ENCODE measurements at places on chromosomes 5 and 9.

GRCh38 chr9:130137641-130138081 is 34.5 kb upstream of the NCS1 start:
- no peak for DNase-seq

GRCh38 chr9:26243726-26244125 is 565.5 kb upstream of the TUSC1 start:
- no peak for DNase-seq

DNA sequence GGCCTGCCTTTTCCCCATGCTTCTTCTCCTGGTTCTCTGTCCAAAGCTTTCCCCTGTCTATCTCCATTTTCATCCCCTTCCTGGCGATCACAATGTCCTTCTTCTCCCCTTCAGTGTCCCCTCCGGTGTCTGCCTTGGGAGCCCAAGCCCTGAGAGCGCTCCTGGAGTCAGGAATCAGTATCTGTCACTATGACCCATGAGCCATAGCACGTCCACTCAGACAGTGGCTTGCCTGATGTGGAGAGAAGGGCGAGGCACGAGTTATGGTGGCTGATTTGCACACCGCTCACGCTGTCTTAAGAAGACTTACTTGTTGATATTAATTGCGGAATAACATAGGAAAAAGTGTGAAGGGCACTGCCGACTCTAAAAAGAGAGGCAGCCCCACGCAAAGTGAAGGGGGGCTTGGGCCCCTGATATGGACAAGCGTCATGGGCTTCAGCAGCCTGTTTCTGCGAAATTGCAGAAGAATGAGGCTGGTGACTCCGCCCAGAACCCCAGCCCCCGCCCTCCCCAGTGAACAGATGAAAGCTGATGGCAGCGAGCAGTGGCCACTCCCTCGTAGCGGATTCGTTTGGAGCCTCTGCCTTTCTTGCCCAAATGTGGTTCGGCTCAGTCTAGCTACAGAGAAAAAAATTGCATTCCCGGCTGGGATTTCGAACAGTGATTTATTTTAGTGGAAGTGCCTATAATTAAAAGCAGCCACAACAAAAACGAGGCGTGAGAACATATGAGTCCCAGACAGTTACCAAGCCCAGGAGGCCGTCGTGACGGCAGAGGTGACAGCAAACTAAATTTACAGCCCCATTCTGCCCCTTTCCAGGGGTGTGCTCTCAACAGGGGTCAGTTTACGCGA is 149.8 kb downstream of the ICE1 start:
- DNase-seq, result no peak

DNA sequence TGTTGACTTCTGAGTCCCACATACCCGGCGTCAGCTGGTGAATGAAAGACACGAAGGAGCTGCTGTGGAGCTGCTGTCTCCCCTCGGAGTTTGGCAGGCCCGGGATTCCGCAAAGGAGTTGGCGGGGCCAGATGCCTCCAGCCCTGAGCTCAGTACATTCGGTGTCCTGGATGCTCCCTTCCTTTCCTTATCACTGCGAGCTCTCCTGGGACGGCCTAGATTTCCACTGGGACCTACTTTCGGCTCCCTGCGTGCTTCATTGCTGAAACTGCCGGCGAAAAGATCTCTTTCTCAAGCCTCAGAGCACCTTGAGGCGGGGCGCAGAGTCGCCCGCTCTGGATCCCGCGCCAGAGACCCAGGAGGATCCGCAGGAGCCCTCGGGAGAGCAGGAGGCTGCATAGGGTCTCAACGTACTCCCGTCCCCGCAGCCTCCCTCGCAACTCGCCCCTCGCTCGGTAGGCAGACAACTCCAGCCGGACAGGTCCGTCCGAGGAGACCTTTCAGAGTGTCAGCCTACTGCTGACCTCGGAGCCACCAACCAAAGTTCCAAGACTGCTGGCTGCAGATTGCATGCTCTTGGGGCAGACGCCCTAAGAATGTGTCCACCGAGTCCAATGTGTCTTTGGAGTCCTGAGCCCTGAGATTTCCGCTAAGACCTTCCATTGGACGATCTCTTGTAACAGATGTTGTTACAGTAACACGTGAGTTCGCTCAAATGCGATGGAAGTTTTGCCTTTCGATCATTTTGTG is 6.1 kb downstream of the ANXA2R start:
- DNase-seq, result no peak

GRCh38 chr5:131758520-131758900 is 38.3 kb downstream of the FNIP1 start:
- no peak for DNase-seq

DNA sequence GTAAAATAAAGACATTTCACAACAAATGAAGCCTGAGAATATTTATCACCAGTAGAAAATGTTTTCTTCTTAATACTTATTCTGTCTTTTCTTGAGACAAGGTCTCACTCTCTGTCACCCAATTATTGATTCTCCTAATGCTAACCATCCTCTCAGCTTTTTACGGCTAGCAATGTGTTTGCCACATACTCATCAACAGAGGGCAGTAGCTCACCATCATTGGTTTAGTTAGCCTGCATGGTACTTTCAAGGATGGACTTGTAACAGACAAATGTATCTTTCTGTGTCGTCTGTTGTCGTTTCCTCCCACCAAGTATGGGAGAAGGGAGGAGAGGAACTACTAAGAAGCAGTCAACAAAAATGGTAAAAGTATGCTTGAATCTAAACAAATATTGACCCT is 5.9 kb upstream of the ACO1 start:
- no peak for DNase-seq

- DNase-seq, result no peak
These were observed 381.2 kb upstream of the PDE4D start for GRCh38 chr5:60274747-60275146.

DNA sequence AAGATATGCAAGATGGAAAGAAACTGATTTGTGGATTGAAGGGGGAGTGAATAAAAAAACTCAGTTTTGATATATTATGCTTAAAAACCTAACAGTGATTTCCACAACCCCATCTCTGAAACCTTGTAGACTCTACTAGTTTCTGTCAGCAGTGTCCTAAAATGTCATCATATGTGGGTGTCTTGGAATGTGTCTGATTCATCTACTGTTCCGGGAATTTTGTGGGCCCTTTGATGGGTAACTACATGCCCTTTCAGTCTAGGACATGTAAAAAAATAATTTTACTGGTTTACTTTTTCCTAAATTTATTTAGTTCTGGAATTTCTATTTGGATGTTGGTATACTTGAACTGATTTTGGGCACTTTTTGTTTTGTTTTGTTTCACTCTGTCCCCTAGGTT is 118.9 kb upstream of the NMUR2 start:
- DNase-seq, result no peak

GRCh38 chr9:88775037-88775471 is 216.2 kb upstream of the S1PR3 start:
- no peak for DNase-seq

Data from activated T-cell treated with anti-CD3 and anti-CD28 coated beads for 1 hour (primary cell).